Stimulated activated CD8-positive, alpha-beta memory T cell treated with anti-CD3 and anti-CD28 coated beads, Interleukin-4, amount 100 ng/mL, for 4 hours (primary cell): ENCODE measurements at places on chromosomes 5 and 9.

DNA sequence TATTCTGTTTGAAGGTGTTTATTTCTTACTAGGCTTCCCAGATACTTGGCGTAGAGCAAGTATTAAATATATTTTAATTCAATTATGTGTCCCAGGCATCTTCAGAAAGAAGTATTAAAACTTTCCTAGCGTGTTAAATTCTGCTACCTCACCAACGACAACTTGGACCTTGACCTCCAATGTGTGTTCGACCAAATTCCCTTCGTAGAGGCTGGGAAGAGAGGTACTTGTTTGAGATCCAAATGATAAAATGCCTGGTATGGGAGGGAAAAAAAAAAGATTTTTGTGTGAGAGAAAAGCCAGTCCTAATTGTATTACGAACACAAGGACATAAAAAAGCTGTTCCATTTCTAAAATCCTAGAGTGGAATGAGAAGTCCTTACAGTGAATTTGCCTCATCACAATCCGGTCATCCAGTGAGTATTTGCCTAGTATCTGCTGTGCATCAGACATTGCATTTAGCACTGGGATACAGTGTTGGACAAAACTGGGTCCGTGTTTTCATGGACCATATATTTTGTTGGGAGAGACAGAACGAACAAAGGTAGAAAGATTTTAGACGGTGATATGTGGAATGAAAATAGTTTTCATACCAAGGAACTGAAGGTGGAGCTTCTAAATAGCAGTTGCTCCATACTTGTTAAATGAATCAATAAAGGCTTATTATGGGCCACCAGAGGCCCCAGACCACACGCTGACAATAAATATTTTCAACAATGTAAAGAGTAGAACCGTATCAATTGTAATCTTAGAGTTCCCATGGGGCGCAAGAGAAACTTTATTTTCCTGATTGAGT, 103.1 kb downstream of the KIF4B start:
- no peak for DNase-seq

DNA sequence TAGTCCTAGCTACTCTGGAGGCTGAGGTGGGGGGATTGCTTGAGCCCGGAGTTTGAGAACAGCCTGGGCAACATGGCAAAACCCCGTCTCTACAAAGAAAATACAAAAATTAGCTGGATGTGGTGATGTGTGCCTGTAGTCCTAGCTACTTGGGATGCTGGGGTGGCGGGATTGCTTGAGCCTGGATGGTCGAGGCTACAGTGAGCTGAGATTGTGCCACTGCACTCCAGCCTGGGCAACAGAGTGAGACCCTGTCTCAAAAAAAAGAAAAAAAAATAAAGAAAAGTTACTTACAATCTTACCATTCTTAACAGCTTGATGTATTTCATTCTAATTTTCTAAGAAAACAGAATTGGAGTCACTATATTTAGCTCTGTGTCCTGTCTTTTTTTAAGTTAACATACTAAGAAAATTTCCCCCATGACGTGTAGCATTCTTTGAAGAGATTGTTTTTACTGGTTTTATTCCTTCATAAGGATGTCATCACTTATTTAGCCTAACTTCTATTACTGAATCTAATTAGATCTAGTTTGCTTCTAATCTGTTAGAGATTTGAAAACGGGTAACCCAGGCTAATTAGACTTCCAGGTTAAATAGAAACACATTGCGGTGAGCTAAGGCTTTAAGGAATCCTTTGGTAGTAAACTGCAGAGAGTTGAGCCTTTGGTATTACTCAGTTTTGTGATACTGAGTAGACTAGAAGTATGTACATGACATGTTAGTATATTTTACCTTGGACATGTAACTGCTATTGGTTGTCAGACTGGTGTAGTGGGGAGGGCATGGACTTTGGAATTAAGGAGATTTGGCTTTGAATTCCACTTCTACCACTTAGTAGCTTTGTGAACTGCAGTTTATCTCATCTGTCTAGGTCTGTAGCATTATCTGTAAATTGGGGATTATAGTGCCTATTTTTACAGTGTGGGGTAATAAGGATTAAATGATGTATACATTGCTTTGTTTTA, 24.0 kb downstream of the HSPA4 start:
- DNase-seq: no peak

GRCh38 chr5:171523781-171524180, 104.3 kb downstream of the FGF18 start:
- DNase-seq: no peak

- DNase-seq: no peak
Measured at GRCh38 chr9:76403352-76403751, 9.1 kb upstream of the RFK start.

- no peak for DNase-seq
Measured at GRCh38 chr9:136311051-136312008, 7.4 kb upstream of the CCDC187 start.

GRCh38 chr5:36704131-36704530, 97.7 kb downstream of the SLC1A3 start:
- DNase-seq: no peak

- DNase-seq: no peak
Measured at GRCh38 chr5:3339798-3340115, 255.9 kb upstream of the IRX1 start.

GRCh38 chr9:114897196-114897595, 33.2 kb downstream of the TNFSF8 start:
- DNase-seq: no peak

DNA sequence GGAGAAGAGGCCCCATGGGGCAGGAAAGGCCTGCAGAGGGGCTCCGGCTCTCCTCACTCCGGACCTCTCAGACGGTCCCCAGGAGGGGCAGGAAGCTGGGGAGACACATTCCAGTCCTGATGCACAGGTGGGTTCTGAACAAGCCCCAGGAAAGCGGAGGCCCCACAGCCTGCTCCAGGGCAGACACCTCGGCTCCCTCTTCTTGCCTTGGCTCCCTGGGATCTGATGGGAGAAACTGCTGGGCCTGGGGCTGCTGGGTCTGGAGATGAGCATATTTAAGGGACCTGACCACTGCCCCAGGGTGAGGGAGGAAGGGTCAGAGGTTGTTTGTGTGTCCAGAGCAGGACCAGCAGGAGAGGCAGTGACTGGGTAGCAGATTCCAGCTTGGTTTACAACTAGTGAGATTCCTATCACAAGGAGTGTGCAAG, 1.2 kb downstream of the CORO2A start:
- no peak for DNase-seq

DNA sequence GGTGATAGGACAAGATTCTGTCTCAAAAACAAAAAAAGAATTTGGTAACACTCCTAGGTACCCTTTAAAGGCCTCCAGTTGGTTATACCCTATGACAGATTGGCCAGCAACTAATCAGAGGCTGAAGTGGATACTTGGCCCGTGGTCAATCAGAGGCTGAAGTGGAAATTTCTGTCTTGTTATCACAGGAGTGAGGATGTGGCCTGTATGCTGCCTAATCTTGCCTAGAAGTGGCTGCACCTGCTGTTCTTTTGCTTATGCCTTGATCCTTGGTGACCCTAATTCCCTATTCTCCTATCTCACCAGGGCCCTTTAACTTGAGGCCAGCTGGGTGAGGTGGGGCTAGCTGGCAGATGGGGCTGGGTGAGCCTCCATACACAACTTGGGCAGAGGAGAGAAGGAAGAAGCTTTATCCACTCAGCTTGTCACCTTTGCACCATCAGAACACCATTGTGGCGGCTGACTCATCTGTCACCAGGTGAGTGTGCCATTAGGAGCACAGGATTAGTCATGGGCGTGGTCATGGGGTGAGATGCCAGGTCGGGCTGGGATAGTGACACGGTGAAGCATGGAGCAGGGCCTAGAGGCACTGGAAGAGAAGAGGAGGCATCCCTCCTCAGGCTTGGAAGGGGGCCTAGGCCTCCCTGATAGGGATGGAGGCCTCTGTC, 41.5 kb downstream of the SAR1B start:
- no peak for DNase-seq

- no peak for DNase-seq
Measured at GRCh38 chr5:143923634-143924266, 111.8 kb downstream of the HMHB1 start.

GRCh38 chr5:174533751-174534241, 190.6 kb upstream of the MSX2 start:
- no peak for DNase-seq

DNA sequence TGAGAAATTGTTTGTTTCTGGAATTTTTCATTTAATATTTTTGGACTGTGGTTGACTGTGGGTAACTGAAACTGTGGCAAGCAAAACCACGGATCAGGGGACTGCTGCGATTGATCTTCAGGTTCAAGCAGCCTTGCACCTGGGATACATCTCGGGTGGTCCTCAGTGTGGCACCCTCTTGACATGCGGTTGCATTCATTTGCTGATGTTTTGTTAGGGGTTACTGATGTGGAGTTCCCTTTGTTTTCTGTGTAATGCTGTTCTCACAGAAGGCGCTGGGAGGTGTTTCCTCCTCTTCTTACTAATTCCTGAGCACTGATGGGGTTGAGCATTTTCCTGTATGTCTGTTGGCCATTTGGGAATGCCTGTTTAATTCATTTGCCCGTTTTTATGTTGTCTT, 60.4 kb downstream of the EHMT1 start:
- DNase-seq: no peak

GRCh38 chr5:89071941-89072331, 189.0 kb upstream of the MEF2C start:
- DNase-seq: no peak

DNA sequence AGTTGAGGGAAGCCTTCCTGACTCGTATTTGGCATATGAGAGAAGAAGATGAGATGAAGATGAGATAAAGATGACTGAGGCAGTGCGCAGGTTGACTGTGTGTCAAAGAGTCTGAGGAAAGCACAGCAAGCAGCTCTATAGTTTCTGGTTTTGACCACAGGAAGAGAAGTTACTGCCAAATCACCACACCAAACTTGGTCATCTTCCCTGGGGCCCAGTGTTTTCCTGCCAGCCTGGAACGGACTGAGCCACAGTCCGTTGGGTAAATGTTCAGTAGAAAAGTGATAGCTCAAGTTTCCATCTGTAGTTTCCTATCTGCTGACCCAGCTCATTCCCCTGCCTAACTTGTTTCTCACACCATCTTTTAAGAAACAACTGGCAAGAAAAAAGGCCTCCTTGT, 80.7 kb upstream of the ADAMTS19 start:
- DNase-seq: no peak

DNA sequence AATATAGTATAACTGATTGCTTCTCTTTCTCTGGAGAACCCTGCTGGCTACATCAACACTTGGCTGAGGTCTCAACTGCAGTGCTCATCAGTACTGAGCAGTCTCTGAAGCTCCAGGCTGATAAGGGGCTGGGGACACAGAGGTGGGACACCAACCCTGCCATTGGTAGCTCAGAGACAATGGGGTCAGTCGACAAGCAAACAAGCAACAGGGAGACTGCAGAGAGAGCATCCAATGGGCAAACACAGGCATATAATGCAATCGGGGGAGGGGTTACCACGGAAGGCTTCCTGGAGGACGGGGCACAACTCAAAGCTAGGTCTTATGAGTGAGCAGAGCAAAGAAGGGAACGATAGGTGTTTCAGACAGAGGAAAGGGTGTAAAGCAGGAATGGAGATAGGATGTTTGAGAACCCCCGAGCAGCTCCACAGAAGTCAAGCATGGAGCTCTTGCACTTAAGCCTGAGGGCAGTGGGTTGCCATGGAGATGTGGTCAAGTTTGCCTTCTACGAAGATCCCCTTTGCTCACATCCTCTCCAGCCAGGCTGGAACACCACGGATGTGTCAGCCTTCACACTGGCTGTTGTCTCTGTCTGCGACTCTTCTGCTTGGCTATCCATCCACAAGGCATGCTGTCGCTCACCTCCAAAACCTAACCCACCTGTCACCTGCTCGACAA, 21.5 kb upstream of the AKNA start:
- no peak for DNase-seq

DNA sequence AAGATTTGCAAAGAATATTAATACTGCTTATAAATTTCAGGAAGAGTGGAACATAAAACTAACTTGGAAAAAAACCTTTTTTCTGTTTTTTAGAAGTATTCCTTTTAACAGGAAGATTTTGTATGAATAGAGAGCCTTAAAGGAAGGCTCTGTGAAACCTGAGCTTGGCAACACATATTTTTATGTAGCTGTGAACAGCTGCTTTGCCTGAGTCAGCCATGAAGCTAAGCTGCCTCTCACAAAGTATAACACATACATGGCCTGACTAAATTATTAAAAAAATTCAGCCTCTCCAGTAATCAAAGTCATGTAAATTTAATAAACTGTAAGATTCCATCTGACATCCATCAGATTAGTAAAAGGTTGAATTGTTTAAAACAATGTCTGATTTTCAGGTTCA, 547.5 kb downstream of the ELAVL2 start:
- no peak for DNase-seq

GRCh38 chr5:137619191-137619870, 116.6 kb downstream of the KLHL3 start:
- DNase-seq: no peak

DNA sequence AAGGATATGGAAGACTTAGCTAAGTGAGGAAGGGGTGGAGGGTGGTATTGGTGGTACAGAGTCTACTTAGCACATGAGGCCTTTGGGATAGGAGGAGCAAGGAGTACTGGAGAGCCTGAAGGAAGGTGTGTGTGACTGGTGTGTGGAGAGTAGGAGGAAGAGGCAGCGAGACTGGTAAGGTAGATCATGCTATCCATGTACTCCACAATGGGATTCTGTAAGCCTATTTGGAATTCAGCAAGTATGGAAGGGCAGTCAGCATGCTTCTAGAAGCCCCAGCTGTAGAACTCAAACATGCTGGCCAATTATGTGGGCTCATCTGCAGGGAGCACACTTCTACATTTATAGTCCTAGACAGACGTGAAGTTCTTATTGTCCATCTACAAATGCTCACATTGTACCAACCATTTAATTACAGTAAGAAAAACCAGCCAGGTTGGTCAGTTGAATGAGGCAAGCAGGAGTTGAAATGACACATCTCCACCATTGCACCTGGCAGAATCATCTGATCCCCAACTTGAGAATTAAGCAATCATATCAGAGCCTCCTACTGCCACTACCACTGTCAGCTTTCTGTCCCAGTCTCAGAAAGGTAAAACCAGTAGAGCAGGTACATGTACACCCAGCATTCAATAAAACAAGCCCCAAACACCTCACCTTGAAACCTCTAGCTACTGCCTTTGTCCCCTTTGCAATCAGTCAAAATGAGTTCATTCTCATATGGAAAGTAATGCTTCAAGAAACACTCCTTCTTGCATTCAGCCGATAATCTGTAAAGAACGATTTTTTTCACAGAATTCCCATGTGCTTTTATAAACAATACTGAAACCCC, 60.9 kb upstream of the GLRX start:
- DNase-seq: no peak

- DNase-seq: no peak
Measured at GRCh38 chr9:19149230-19149629, 21.9 kb upstream of the PLIN2 start.

DNA sequence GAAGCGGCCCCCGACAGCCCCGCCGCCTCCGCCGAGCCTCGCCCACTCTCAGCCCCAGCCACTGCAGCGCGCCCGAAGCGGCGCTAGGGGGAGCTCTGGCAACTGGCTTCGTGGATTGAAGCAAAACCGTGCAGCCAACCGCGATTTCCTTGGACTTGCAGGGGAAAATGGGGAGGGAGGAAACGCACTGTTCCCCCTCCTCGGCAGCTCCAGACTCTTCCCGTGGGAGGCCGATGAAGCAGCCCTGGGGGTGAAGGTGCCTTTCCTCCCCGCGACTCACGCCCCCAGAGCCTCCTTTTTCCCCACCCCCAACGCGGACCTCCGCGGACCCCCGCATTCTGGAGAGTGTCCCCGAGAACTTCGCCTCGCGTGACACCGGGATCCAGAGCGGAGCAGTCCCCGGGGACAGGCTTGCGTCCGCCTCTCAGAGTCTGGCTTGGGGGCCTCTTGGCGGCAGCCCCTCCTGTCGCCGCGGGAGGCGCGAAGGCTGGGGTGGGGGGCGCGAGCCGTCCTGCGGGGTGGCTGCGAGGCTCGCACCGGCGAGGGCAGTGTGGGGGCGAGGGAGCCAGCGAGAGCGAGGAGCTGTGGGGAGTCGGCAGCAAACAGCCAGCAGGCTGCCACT, 3.8 kb downstream of the IER5L start:
- peak; percentile 59 for DNase-seq
